ENCODE measurements at places on chromosomes 12 and 14.

DNA sequence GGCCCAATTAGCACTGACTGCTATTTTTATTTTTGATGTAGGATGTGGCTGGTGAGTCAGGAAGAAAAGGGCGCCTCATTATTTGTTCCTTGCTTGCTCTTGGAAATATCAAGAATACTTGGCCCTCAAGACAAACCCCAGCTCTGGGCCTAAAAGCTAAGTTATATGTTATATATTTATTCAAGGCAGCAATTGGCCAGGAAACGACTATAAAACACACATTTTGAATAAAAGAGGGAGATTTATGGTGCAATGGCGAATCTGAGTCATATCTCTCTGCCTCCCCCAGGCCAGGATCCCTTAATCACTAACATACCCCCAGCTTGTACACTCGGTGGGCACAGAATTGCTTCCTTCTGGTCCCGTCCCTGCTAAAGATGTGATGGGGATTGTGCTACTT lies 63.3 kb downstream of the TBX5 start:
- no peak for DNase-seq

GRCh38 chr14:74015176-74015575 lies 3.9 kb downstream of the ENTPD5 start:
- DNase-seq, result no peak

GRCh38 chr12:27814851-27815591 lies 35.0 kb upstream of the MANSC4 start:
- no peak for DNase-seq

- DNase-seq, result no peak
Observed at GRCh38 chr12:104494137-104494792, 37.5 kb downstream of the CHST11 start.

- DNase-seq, result no peak
Observed at GRCh38 chr12:10612984-10613348, 443 bp downstream of the MAGOHB start.

GRCh38 chr12:66428261-66428660 lies 126.0 kb downstream of the HELB start:
- no peak for DNase-seq

- DNase-seq, result no peak
Observed at GRCh38 chr12:118541071-118541470, 164.7 kb downstream of the SUDS3 start.

DNA sequence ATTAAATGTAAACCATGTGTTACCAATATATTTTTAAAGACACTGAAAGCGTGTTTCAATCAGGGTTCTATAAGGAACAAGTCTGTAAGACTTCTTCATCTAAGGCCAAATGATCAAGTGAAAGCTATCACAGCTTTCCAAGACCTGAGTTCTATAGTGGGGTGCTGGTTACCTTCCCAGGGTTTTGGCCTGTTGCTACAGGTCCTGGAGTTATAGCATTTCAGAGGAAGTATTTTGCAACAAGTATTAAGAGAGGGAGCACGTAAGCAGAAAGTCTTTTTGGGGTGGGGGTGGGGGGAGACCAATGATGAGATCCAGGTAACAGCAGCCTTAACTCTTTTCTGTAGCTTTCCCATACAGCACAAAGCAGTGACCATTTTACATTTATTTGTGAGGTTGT lies 43.8 kb downstream of the FOXN3 start:
- no peak for DNase-seq

DNA sequence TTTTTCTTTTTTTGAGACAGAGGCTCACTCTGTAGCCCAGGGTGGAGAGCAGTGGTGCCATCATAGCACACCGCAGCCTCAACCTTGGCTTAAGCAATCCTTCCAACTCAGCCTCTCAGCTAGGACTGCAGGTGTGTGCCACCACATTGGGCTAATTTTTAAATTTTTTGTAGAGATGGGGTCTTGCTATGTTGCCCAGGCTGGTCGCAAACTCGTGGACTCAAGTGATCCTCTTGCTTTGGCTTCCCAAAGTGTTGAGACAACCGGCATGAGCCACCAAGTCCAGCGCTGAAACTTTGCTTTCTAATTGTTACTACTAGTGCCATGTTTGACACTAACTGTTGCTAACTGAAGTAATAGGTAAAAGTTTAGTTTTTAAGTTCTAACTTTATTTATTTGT lies 8.0 kb downstream of the RNF10 start:
- no peak for DNase-seq

- no peak for DNase-seq
Observed at GRCh38 chr12:121144416-121144914, 11.8 kb downstream of the P2RX7 start.

GRCh38 chr12:66189486-66189843 lies 451 bp downstream of the IRAK3 start:
- no peak for DNase-seq

DNA sequence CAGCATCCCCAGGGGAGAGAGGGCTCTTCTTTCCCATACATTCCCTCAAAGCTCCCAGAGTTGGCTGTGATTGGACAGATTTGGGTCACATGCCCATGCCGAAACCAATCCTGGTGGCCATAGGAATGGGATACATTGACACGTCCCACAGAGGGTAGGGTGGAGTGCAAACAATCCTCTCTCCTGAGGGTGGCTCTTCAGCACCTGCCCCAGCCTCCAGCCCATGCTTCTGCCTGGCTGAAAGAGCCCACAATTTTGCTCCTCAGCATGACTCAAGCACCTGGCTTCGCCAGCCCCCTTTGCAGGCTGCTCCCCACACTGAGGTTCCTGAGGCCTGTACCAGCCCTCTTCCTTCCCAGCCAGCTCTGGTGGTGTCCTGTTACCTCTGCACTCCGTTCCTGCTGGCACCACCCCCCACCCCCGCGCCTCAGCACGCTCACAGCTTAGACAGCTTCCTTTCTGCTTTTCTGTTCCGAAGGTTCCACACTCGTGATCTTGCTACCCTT lies 71.7 kb downstream of the CCDC92 start:
- no peak for DNase-seq
